MM.1S (cell line): ENCODE measurements at places on chromosomes 6 and 20.

GRCh38 chr6:153131037-153131981 lies at the start of gene RGS17:
TSS of gene RGS17 (minus strand) at chr6:153131282. CDS start at chr6:153044018, 87,264 bp downstream.
- no peaks in the 10 kb centered on the region for H3K36me3 ChIP-seq
- no peak within 1 kb of the TSS for H3K27ac ChIP-seq
- H3K4me3 ChIP-seq = peak within 1 kb of the TSS; percentile 59

- no peak overlapping the region for H3K4me3 ChIP-seq
- DNase-seq = no peak
Measured at GRCh38 chr20:38609815-38610214, 8.2 kb downstream of the ARHGAP40 start.

DNA sequence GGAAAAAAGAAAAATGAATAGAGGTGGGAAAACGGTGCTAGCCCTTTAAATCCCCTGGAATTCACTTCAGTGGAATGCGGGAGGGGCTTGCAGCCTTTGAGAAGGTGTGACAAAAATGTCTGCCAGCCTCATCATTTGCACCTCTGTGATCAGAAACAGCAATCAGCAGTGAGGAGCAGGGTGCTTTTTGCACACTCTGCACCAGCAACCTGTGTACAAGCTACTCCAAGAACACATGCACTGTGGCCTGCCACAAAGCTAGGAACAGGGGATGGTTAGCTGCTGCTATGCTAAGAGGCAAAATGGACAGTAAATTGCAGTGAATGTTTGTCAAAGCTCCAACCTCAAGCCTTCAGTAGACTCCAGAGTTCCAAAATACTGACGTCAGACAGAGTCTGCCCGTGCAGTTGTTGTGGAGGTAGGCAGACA lies 29.7 kb downstream of the GINS1 start:
- no peak overlapping the region for H3K4me3 ChIP-seq
- H3K27me3 ChIP-seq = no peaks in the 10 kb centered on the region
- H3K36me3 ChIP-seq = no peaks in the 10 kb centered on the region

DNA sequence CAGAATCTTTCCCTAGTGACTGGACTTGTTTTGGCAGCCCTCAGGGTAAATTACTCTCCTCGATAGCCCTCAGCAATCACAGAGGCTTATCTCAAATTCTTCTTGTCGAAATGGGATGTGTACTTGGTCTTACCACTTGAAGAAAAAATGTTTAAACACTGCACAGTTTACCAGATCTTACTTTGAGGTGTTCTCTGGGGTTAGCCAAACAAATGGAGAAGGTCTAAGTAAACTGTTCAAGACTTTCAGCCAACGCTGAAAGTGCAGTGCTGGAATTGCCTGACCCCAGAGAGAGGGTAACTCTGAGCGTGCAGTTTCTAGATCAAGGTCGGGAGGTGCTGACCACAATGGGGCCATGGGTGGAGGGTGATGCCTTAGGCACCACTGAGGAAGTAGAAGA lies 39.2 kb downstream of the MYLIP start:
- no peaks in the 10 kb centered on the region for H3K27me3 ChIP-seq
- 0 out of 2 replicates have a peak, but pooled peaks cover 6% of the 10 kb centered on the region for H3K4me1 ChIP-seq
- no peak overlapping the region for H3K27ac ChIP-seq
- no peak overlapping the region for H3K4me3 ChIP-seq
- DNase-seq = no peak

DNA sequence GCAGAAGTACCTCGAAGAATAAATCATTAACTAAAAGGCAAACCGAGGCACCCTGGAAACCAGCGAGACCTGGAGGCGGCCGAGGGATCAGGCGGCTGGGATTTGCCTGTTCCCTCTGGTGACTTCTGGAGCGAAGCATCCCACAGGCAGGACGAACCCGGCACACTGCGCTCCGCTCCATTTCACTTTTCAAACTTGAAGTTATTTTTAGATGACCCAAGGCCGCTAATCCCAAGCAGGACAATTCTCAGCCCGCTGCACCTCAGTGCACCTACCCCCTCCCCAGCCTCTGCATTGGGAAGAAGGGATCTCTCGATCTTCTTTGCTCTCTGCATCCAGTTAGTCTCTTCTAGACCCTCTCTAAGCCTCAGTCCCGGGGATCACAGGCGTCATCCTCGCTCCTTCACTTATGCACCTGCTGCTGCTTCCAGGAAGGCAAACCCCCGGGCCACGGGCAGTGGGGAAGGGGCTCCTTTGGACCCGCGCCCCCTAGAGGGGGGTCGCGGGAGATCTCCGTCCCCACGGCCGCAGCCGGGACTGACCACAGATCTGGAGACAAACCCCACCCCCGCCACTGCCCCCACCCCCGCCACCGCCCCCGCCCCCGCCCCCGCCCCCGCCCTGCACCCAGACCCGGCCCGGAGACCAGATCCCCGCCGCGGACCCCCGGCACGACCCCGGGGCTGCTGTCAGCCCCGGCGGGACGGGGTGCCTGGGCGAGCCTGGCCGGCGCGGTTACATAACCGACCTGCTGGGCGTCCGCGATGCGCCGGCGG lies 636 bp downstream of the RCAN2 start:
- no peaks in the 10 kb centered on the region for H3K4me1 ChIP-seq
- DNase-seq = no peak
- no peaks in the 10 kb centered on the region for H3K27me3 ChIP-seq
- no peak overlapping the region for H3K27ac ChIP-seq
- no peaks in the 10 kb centered on the region for H3K36me3 ChIP-seq

DNA sequence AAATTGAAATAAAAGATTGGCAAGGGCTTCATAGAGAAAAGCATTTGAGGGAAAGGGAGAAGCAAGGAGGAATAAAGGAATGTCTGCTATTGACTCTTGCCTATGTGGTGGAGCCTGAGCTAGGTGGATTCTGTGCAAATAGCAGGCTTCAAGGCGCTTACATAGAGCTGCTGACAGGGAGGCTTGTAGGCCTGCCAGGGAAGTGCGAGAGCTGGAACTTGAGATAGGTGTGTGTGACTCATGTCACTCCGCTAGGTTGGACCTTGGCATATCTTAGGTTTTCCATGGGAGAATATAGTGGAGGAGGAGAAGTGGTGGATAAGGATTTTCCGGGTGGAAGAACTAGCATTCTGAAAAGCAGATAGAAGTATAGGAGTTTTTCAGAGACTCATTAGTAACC lies 14.0 kb downstream of the SNRNP48 start:
- no peaks in the 10 kb centered on the region for H3K4me1 ChIP-seq
- H3K27me3 ChIP-seq = no peaks in the 10 kb centered on the region
- no peak overlapping the region for H3K27ac ChIP-seq
- H3K36me3 ChIP-seq = peaks cover 20% of the 10 kb centered on the region; the same call in 1 of the 2 replicates

- no peak overlapping the region for H3K27ac ChIP-seq
- DNase-seq = no peak
- no peaks in the 10 kb centered on the region for H3K27me3 ChIP-seq
- H3K36me3 ChIP-seq = no peaks in the 10 kb centered on the region; the same call in 1 of the 2 replicates
- no peaks in the 10 kb centered on the region for H3K4me1 ChIP-seq
- H3K4me3 ChIP-seq = no peak overlapping the region
Measured at GRCh38 chr6:85574932-85575598, 18.6 kb downstream of the SNX14 start.

DNA sequence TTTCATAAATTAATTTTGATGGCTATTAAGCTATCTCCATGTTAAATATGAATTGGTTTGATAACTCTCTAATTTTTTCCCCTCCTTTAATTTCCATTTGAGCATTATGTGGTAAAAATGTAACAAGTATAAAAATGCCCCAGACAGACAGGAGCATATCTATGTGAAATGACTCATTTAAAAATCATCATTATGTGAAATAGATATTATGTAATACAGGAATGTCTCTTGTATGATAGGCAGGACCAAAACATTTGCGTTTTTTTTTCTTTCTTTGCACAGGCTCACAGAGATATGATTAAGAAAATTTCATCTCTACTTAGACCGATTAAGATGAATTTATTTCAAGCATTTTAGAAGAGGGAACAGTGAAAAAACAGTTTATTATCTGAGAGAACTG lies 95.8 kb downstream of the AKAP7 start:
- no peaks in the 10 kb centered on the region for H3K36me3 ChIP-seq
- no peaks in the 10 kb centered on the region for H3K27me3 ChIP-seq
- H3K27ac ChIP-seq = no peak overlapping the region
- no peaks in the 10 kb centered on the region for H3K4me1 ChIP-seq
- no peak overlapping the region for H3K4me3 ChIP-seq

DNA sequence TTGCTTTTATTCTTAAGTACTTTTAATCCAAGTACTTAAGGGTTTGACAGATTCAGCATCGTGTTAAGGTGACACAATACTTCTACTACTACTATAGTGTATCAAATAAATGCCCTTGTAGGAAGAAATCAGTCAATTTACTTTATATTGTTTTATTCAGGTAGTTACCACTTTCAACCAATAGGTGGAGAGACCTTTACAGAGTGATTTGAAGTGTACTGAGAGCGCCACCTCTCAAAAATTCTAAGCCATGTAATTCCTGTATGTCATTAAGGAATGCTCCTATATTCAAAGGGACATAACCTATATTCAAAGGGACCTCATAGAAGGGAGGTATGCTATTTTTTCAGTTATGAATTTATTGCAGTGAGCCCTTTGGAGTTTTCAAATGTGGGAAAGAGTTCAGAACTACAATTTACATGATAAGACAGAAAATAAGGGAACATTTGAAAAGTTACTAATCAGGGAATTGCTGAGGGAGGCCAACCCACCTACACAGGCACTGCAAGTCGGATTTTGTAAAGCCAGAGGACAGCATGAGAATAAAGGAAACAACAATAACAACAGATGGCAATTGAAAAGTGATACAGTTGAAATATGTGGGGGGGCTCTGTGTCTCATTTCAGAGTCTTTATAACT lies 955.6 kb downstream of the TBC1D32 start:
- no peak overlapping the region for H3K4me3 ChIP-seq
- H3K36me3 ChIP-seq = no peaks in the 10 kb centered on the region
- peak; percentile 69 for DNase-seq
- H3K4me1 ChIP-seq = no peaks in the 10 kb centered on the region
- no peak overlapping the region for H3K27ac ChIP-seq

- no peaks in the 10 kb centered on the region for H3K27me3 ChIP-seq
- H3K4me3 ChIP-seq = no peak overlapping the region
- H3K4me1 ChIP-seq = peaks cover 22% of the 10 kb centered on the region
- no peak overlapping the region for H3K27ac ChIP-seq
- no peak for DNase-seq
- no peaks in the 10 kb centered on the region for H3K36me3 ChIP-seq
Measured at GRCh38 chr6:107668743-107669474, 155.2 kb downstream of the SCML4 start.

DNA sequence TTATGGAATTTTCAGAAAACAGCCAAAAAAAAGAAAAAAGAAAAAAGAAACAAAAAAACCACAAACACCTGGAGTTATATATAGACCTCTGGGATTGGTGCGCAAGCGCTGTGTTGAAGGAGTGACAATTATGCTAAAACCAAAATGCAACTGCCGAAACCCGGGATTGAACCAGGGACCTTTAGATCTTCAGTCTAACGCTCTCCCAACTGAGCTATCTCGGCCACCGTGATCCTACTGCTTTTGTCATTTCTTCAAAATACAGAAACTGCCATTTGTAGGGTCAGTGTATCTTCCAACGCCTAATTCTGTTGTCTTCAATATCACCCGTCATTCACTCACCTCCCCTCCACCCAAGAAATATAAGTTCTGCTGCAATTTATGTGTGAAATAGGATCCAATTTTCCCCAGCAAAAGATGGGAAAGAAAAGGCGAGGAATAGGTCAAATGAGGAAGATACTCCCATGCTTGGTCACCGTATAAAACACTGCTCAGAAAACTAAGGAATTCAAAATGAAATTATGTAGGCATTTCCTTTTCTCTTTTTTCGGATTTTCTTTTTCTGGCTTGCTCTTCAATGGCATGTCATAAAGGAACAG lies 116.0 kb downstream of the TRIM27 start:
- H3K27me3 ChIP-seq = no peaks in the 10 kb centered on the region
- H3K4me3 ChIP-seq = no peak overlapping the region
- no peak overlapping the region for H3K27ac ChIP-seq
- H3K4me1 ChIP-seq = no peaks in the 10 kb centered on the region
- no peak for DNase-seq

DNA sequence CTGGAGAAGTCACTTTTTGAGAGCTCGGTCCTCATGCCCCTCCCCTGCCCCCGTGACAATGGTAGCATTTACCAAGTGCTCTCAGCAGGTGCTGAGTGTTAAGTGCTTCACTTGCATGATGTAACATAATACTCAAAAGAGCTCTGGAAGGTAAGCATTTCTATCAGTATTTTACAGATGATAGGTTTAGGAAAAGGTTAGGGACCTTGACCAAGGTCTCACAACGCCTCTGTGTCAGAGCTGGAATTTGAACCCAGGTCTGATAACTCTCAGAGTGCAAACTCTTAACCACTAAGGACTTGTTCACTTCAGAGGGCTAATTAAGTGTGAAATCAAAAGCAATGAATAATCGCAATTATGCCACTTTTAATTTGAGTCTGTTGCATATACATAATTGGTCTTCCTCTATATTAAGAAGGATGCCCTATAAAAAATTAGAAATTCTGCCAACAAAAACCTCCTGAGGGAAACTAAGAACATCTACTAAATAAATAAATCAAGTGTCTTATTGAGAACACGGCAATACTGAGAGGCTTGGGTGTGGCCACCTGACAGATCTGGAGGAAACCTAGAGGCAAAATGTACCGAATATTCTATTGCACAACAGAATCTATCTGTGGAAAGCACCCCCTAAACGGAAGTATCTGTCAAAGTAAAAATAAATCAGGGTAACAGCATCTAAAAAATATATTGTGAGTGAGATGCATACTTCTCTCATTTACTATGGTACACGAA lies 109.8 kb downstream of the BACH2 start:
- H3K27ac ChIP-seq = no peak overlapping the region
- H3K4me1 ChIP-seq = peaks cover 18% of the 10 kb centered on the region
- H3K36me3 ChIP-seq = no peaks in the 10 kb centered on the region
- DNase-seq = no peak
- no peak overlapping the region for H3K4me3 ChIP-seq

- H3K27me3 ChIP-seq = no peaks in the 10 kb centered on the region
- DNase-seq = no peak
- no peaks in the 10 kb centered on the region for H3K36me3 ChIP-seq
- no peak overlapping the region for H3K27ac ChIP-seq
Measured at GRCh38 chr6:3735029-3735605, 16.4 kb downstream of the PXDC1 start.

GRCh38 chr20:20020908-20021307 lies 3.7 kb downstream of the NAA20 start:
- no peak overlapping the region for H3K4me3 ChIP-seq
- no peak overlapping the region for H3K27ac ChIP-seq
- no peaks in the 10 kb centered on the region for H3K36me3 ChIP-seq
- H3K27me3 ChIP-seq = no peaks in the 10 kb centered on the region

DNA sequence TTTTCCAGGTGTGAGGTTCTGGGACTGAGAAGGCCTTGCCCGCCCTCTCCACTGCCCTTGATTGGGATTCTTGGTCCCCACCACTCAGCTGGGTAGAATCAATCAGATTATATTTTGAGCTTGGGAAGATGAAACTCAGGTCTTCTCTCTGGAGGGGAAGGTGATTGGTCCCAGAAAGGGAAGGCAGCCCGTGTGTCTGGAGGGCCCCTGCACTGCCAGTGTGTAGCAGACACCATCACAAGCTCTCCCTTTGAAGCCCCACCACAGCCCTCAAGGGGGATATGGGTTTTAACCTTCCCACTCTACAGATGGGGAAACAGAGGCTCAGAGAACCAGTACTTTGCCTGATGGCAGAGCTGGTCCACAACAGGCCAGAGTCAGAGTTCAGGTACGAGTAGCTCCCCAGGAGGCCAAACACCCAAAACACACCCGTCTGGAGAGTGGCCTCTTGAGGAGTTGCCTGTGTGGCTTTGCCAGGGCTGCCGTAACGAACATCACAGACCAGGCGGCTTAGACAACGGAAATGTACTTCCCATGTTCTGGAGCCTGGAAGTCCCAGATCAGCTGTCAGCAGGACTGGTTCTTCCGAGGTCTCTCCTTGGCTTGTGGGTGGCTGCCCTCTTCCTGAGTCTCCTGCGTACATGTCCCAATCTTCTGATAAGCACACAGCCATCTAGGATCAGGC lies 205.6 kb downstream of the SYNDIG1 start:
- H3K27ac ChIP-seq = no peak overlapping the region
- DNase-seq = no peak
- no peaks in the 10 kb centered on the region for H3K4me1 ChIP-seq
- H3K36me3 ChIP-seq = no peaks in the 10 kb centered on the region
